ENCODE measurements at places on chromosomes 3 and 15. TPM values are rescaled to one million over a fixed set of nuclear protein-coding genes. Genes with fewer than 3 reads are reported as not detected.

DNA sequence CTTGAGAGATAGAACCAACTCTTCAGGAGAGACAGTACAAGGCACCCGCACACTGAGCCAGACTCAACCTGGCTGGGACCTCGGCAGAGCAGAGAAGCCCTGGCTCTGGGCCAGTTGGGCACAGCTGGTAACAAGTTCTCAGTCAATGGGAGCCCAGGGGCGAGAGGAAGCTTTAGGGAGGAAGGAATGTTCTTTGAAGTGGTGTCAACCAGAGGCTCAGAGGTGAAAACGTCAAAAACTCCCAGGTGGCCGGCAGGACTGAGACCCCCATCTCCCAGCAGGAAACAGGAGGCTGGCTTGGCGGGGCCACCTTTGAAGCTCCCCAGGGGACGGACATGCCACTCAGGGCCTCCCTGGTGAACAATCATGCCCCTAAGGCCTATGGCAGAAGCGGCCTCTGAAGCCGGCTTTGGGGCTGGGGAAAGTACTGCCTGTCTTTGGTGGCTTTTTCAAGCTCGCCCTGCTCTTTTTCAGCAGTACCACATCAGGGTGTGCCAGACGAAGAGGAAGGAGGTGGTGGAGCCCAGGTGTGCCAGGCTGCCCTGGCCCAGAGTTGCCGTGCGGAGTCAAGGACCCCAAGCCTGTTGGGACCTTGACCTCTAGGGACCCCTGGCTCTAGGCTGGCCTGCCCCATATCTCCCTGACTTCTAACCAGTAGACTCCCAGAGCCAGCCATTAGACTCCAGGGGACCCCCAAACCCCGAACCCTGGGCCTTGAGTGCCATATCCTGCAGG is 16.7 kb upstream of the TBC1D21 start:
- DNase-seq = no peak

- DNase-seq = no peak
Observed at GRCh38 chr3:172376881-172377280, 71.4 kb downstream of the GHSR start.

- DNase-seq = no peak
Observed at GRCh38 chr3:34851137-34851536, 788.2 kb upstream of the ARPP21 start.

DNA sequence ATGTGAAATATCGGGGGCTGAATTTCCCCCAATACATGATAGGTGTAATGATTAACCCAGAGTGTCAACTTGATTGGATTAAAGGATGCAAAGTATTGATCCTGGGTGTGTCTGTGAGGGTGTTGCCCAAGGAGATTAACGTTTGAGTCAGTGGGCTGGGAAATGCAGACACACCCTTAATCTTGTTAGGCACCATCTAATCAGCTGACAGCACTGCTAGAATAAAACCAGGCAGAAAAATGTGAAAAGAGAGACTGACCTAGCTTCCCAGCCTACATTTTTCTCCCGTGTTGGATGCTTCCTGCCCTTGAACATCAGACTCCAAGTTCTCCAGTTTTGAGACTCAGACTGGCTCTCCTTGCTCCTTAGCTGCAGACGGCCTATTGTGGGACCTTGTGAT is 247.8 kb downstream of the OTOL1 start:
- no peak for DNase-seq

DNA sequence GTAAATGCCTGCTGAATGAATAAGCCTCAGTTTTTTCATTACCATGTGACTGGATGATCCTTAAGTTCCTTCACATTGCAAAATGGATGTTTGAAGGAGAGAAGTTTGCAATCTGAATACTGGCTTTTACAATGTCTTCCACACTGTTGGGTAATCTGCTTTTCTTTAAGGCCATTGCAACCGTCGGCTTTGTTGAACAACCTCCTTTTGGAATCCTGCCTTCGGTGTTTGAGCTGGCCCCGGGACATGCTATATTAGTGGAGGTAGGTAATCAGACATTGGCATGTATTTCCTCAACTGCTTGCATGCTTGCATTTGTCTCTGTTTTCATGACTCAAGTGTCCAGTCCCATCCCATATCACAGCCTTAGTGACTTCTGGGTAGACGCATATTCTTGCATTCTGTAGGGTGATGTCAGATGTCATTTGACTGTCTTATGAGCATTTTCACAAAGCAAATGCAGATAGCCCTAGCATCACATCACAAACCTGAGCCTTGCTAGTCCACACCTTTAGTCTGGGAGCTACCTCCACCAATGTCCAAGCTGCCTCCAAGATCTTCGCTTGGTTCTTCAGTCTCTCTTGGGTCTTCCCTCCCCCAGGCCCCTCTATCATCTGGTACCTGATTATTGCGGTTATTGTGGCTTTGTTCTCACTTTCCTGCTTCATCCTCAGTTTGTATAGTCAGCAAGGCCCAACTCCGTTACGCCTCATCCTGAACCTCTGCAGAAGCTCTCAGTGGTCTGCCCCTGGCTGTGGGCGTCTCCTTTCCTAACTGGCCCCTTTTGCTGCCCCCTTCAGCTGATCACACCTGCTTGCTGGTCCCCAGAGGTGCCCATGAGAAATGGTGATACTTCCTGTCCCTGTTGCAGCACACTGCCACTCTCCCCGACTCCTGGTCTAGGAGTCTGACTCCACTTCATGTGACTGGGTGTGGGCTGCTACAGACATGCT is 48.5 kb downstream of the ACAA1 start:
- no peak for DNase-seq

GRCh38 chr3:38998086-38998485 is 53.7 kb downstream of the SCN11A start:
- DNase-seq = no peak

- DNase-seq = no peak
Observed at GRCh38 chr3:58521917-58522631, 14.9 kb downstream of the ACOX2 start.

The NEDD4 gene
- 13.9 TPM for total RNA-seq

DNA sequence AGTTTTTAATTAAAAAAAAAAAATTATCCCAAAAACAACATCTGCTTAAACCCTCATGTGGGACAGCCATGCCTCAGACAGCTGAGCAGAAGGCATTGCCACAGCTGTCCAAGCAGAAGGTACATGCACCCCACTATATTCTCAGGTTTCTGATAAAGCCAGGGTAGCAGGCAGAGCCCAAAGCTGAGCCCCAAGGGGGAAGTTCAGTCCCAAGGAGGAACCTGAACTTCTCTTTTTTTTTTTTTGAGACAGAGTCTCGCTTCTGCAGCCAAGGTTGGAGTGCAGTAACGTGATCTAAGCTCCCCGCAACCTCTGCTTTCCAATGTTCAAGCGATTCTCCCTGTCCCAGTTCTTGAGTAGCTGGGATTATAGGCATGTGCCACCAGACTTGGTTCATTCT is 33.2 kb downstream of the MKRN2 start:
- DNase-seq = no peak

The C2CD4B gene
- 0.14 TPM for total RNA-seq

DNA sequence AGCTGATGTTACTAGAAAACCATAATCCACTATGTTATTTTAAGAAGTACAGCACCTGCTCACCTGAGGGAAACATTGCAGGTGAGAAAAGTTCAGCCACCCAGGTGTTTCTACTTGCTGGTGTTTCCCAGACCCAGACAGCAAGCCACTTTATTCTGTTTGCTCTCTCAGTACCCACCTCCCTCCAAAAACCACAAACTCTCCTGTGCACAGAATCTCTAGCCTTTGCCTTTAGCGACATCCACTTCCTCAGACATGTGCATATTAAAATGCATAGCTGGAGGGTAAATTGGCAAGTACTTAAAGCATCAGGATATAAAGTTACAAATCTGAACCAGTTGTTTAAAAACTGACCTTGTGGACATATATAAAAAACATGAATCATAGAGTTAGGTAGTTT is 36.7 kb downstream of the VGLL3 start:
- DNase-seq = no peak

The MRAS gene
- not detected for total RNA-seq

DNA sequence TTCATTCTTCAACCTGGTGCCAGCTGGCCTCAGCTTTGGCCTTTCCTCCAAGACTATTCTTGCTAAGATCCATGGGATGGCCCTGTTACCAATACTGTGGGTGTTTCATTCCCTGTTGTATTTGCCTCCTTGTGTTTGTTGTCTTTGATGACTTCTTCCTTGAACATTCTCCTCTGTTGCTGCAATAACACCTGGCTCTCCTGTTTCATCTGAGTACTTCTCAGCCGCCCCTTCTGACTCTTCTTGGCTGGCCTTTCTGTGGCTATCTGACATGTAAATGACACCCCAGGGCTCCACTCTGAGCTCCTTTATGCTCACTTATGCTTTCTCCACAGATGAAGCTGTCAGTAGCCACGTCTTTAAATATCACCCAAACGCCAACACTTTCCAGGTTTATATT is 302.7 kb upstream of the CHRNA7 start:
- no peak for DNase-seq

The FETUB gene
- total RNA-seq = not detected

GRCh38 chr15:79994615-79995014 is 23.6 kb upstream of the BCL2A1 start:
- DNase-seq = no peak

The ARGFX gene
- not detected for total RNA-seq

GRCh38 chr15:42199126-42199525 is 9.0 kb downstream of the VPS39 start:
- no peak for DNase-seq

DNA sequence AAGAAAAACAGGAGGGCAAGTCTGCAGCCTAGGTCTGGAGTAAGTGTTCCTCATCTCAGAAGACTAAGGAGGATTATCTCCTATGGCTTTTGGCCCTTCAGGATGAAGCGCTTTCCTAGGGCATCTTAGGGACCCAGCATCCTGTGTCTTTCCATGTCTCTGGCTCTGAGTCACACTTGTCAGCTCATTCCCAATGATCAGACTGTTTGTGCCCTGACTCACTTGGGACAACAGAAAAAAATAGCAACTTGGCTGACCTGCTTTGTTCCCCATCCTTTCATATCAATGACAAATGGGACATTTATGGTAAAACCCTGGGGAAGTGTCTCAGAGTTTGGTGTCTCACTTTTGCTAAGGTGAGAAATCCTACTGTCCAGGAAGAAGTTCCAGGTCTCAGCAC is 76.2 kb upstream of the OXTR start:
- no peak for DNase-seq

GRCh38 chr15:69467636-69468035 is 15.0 kb downstream of the RPLP1 start:
- DNase-seq = no peak

The ARPP21 gene
- total RNA-seq = not detected

- DNase-seq = no peak
Observed at GRCh38 chr3:188643736-188644135, 489.8 kb downstream of the LPP start.

DNA sequence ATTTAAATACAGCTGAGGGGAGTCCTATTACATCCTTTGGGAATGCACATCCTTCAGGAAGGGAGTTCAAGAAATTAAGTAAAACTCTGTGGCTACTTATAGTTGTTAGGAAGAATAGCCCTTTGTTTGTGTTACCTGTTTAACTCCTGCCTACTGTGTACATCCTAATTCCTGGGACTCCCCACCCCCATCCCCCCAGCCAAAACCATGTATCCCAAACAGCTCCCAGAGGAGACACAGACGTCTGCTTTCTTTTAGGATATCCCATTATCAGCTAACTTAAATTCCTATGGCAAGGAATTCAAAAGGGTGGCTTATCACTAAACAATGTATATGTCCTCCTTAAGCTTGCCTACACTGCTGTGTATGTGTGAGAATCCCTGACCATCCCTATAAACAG is 581.7 kb downstream of the DIPK2A start:
- no peak for DNase-seq

- DNase-seq = no peak
Observed at GRCh38 chr3:8817486-8817885, 48.1 kb upstream of the OXTR start.

DNA sequence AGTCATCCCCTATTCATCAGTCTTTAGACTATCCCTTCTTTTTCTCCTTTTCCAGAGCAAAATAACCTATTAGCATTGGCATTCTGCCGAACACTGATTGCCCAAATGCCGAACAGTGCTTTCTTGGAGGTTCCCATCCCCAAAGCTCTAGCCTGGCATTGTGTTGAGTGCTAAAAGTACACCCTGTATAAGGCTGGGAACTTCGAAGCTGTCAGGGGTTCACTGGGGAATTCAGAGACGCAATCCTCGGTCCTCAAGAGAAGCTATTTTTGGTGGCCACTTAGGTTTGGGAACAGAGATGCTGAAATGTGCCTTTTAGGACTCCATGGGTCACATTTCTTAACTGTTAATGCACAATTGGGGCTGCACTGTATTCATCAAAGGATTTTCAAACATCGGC is 8.4 kb downstream of the FRMD5 start:
- no peak for DNase-seq

DNA sequence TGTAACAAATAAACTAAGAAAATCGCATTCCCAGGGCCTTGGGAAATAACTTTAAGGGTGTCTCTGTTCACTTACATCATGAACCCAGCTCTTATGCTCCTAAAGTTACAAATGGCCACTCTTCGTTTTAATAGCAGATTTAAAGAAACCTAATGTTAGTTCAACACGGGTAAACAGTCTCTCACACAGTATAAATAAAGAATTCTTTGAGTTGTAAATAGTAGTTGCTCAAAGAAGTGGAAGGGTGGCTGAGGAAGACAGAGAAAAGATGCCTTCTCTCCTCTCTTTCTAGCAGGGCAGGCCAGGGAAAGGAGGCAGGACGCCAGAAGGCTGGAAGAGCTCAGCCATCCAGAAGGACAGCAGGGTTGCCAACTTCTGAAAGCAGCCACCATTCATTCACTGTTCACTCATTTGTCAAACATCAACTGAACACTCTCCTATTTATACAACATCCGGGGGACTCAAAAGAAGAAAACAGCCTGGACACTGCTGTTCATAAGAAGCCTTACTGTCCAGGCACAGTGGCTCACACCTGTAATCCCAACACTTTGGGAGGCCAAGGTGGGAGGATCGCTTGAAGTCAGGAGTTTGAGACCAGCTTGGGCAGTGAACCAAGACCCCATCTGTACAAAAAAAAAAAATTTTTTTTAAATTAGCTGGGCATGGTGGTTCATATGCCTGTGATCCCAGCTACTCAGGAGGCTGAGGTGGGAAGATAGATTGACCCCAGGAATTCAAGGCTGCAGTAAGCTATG is 47.3 kb downstream of the WWTR1 start:
- no peak for DNase-seq

The GRAMD2A gene
- total RNA-seq = not detected

DNA sequence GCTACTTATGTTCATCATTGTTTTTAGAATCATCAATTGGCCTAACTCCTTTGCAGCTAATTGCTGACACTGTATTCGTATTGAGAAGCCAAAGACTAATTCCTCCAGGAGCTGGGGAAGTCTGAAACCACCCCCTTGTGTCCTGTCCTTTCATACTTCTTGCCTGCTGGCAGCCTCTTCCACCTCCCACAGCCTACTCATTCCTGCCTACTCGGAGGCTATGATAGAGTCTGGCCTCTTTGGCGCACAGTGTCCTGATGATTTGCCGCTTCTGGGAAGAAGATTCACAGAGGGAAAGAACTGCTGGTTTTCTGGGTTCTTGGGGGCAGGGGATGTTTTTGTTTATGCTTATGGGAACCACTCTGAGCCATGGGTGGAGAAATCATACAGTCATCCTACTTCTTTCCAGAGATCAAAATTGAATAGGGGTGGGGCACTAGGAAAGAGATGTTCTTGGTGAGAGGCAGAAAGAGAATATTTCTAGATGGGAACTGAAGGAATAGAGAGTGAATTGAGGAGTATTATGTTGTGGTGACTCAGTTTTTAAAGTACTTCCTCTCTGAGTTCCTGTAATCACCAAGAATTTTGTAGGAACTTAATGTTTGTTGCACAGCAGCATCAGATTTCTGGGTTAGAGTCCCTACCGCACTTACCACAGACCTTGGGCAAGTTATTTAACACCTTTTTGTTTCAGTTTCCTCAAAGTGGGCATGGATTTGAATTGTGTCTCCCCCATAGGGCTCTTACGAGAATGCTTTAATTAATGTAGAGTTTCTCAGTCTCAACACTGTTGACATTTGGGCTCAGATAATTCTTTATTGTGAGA is 22.1 kb upstream of the SCAANT1 start:
- DNase-seq = no peak
